Stimulated activated CD8-positive, alpha-beta memory T cell treated with anti-CD3 and anti-CD28 coated beads, Interleukin-15, amount 100 ng/mL, for 48 hours (primary cell): ENCODE measurements at places on chromosomes 11 and 22.

- no peak for DNase-seq
These were observed 20.0 kb upstream of the SMIM38 start for GRCh38 chr11:69135420-69136363.

GRCh38 chr11:69413015-69413801 is 68.3 kb upstream of the LINC01488 start:
- no peak for DNase-seq

- no peak for DNase-seq
These were observed 213.9 kb upstream of the CADM1 start for GRCh38 chr11:115718106-115718505.

- no peak for DNase-seq
These were observed 48.2 kb upstream of the SMCO4 start for GRCh38 chr11:93591247-93591898.

GRCh38 chr11:86208572-86208971 is 36.0 kb upstream of the EED start:
- DNase-seq, result no peak
